Left renal cortex interstitium (tissue), 4 donors: ENCODE measurements at places on chromosomes 2 and 18. TPM values are rescaled to one million over a fixed set of nuclear protein-coding genes. Genes with fewer than 3 reads are reported as not detected.

The EN1 gene
- 0.13 TPM for polyA plus RNA-seq

The PCBP1 gene
- 250 TPM for polyA plus RNA-seq

The SERPINB8 gene
- 3.7 TPM for polyA plus RNA-seq

The GPR39 gene
- polyA plus RNA-seq: 3.7 TPM

The UGT1A7 gene
- polyA plus RNA-seq: not detected

The AKAIN1 gene
- not detected for polyA plus RNA-seq

The CHRNG gene
- polyA plus RNA-seq: 1.4 TPM

The SLC40A1 gene
- polyA plus RNA-seq: 100 TPM

The ANKRD30B gene
- polyA plus RNA-seq: 0.14 TPM

The OXER1 gene
- 13.2 TPM for polyA plus RNA-seq

The C18orf54 gene
- polyA plus RNA-seq: 9.8 TPM

The RAX gene
- polyA plus RNA-seq: not detected

The PSMD14 gene
- polyA plus RNA-seq: 58.8 TPM

The COX7A2L gene
- 154 TPM for polyA plus RNA-seq

The BMP10 gene
- not detected for polyA plus RNA-seq

The VPS54 gene
- polyA plus RNA-seq: 50.6 TPM

The CFAP65 gene
- polyA plus RNA-seq: 0.73 TPM

The MPP4 gene
- polyA plus RNA-seq: 0.30 TPM

The RNU2-63P gene
- polyA plus RNA-seq: not detected

The GALNT13 gene
- polyA plus RNA-seq: 2.6 TPM

The TEX44 gene
- polyA plus RNA-seq: not detected
